ENCODE measurements at places on chromosomes 6 and 20.

GRCh38 chr6:36418558-36418957, 24.1 kb downstream of the PXT1 start:
- DNase-seq: no peak

DNA sequence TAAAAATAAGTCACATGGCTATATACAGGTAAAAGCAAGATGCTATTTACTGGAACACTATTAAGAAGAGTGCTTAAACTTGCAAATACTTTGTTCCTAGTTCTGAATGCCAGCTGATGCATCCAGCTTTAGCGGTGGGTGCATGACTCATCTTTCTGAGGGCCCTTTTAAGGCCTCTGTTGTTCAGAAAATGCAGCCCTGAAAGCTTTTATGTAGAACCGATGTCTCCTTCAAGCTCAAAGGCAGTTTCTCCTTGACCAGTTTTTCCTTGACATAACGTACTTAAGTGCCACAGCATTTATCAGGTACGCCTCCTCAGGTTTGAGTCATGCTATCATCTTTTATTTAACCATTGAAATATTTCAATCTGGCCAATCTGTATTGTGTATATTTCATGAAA, 82.8 kb downstream of the MLIP start:
- no peak for DNase-seq

GRCh38 chr20:34675561-34675960, 1.3 kb downstream of the PIGU start:
- DNase-seq: no peak

- DNase-seq: no peak
Measured at GRCh38 chr6:42278131-42278853, 60.6 kb upstream of the MRPS10 start.

DNA sequence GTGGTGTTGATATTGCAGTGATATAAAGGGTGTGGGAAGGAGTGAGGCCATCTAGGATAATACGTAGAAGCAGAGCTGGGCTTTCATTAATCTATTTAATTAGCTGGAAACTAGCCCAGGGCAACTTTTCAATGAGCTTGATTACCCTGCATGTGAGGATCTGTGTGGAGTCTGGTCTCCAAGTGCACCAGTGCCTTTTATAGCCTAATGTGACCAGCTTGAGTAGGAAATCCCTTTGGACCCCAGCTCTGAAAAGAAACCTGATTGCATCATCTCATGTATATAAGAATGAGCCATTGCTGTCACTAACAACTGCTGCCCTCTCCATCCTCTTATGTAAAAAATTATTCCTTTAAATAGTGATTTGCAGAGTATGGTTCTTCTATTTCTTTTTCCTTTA, 72.6 kb downstream of the CD109 start:
- no peak for DNase-seq
